Ascending aorta (tissue), 2 donors: ENCODE measurements at places on chromosomes 11 and 22. TPM values are rescaled to one million over a fixed set of nuclear protein-coding genes. Genes with fewer than 3 reads are reported as not detected.

HBG1 gene
- not detected for total RNA-seq

SIAE gene
- 4.8 TPM for total RNA-seq

SPON1 gene
- 37.8 TPM for total RNA-seq

TRPM5 gene
- not detected for total RNA-seq

RNF215 gene
- total RNA-seq: 6.7 TPM

APLNR gene
- 15.1 TPM for total RNA-seq

ADSL gene
- total RNA-seq: 31.3 TPM

TBX1 gene
- not detected for total RNA-seq

MS4A4A gene
- total RNA-seq: 7.9 TPM

IGSF9B gene
- total RNA-seq: 162 TPM

ISX gene
- not detected for total RNA-seq

HSPB2 gene
- not detected for total RNA-seq

SLC29A2 gene
- not detected for total RNA-seq
